ENCODE measurements at places on chromosomes 16 and 17. TPM values are rescaled to one million over a fixed set of nuclear protein-coding genes. Genes with fewer than 3 reads are reported as not detected.

The TOP3A gene
- 16.5 TPM for total RNA-seq

The TEKT1 gene
- not detected for total RNA-seq

The CRYBA1 gene
- total RNA-seq = not detected

The BAHCC1 gene
- total RNA-seq = 3.9 TPM

The RNF112 gene
- 21.5 TPM for total RNA-seq

The CYTH1 gene
- 9.9 TPM for total RNA-seq

The CACNG4 gene
- total RNA-seq = not detected

The WSCD1 gene
- total RNA-seq = 0.51 TPM

The SPNS2 gene
- total RNA-seq = under 0.01 TPM

The CHST4 gene
- total RNA-seq = not detected

The HOXB9 gene
- not detected for total RNA-seq
